Hypothalamus (tissue), 51 donors: ENCODE measurements at places on chromosomes 2 and 18.

GRCh38 chr2:68605939-68606338, 37.4 kb upstream of the PROKR1 start:
- DNase-seq: no peak

DNA sequence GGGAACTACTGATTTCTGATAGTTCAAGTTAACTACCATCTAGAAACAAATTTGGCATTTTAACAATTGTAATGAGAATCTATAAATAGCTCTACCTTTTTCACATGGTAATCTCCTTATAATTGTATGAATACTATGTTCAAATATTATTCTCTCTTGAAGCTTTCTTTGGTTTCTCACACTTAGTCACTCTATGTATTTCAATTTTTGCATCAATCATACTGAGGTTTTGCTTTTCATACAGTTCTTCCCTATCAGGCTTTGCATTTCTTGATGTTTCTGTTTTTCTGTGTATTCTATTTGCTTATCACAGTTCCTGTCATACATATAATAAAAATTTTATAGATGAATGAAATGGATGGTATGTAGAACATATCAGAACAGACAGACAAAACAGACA, 16.0 kb downstream of the VPS54 start:
- DNase-seq: no peak

DNA sequence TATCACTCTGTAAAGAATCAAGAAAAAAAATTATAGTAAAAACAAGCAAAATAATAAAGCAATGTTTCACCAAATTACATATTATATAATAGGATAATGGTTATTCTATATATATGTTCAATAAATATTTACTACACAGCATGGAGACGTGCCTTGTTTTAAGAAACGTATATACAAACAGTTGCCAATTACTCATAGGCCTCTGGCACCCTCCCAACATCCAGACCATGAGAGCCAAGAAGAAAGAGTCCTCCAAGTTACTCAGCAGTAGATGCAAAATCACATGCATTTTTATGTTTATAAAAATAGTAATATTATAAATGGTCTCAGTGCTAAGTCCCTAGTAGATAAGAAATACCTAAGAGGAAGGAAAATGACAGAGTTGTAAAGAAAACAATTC, 64.8 kb downstream of the REV1 start:
- DNase-seq: no peak

- DNase-seq: no peak
These were observed at the start of gene SCN3A for GRCh38 chr2:165203689-165204559. TSS of gene SCN3A (minus strand) at chr2:165204050. CDS start at chr2:165176394, 27,656 bp downstream.

- DNase-seq: no peak
These were observed 131.6 kb downstream of the CDH2 start for GRCh38 chr18:28045176-28045810.
